ENCODE measurements at places on chromosomes 6 and 20. TPM values are rescaled to one million over a fixed set of nuclear protein-coding genes. Genes with fewer than 3 reads are reported as not detected.

Gene RAB23
- total RNA-seq, result 1.3 TPM

Gene TRIM10
- total RNA-seq, result not detected

DNA sequence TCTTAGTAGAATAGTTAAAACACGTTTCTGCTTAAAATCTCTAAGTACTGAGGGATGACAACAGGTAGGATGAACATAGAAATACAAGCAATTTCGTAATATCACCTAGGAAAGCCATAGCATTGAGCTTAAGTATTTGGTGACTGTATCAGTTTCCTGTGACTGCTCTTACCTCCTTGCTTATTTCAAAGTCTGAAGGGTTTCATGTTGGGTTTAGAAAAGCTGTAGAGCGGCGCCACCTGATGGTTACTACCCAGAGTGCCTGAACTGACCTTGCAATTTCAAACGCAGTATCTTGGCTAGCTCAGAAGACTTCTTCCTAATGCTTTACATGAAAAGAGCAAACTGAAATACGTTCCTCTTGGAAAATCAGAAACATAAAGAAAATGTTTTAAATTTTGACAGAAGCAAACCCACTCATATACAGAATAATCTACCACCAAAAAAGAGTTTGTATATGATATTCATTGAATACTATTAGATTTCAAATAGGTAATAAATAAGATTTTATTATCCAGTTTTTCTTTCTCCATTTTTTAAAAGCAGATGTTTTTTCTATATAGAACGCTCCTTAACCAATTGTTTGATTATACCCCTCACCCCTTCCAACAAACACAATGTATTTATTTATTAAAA, 82.3 kb upstream of the RIPOR2 start:
- DNase-seq, result peak; percentile 94

- no peak for DNase-seq
Measured at GRCh38 chr20:49570161-49570827, 2.4 kb upstream of the PTGIS start.

Gene TUBB1
- total RNA-seq, result not detected
